ENCODE measurements at places on chromosomes 1 and 21. TPM values are rescaled to one million over a fixed set of nuclear protein-coding genes. Genes with fewer than 3 reads are reported as not detected.

The RORC gene
- not detected for total RNA-seq

The CFHR2 gene
- total RNA-seq: not detected

The KDF1 gene
- 10.0 TPM for total RNA-seq

The GJA9 gene
- total RNA-seq: not detected

The UBL4B gene
- not detected for total RNA-seq

The GOLT1A gene
- total RNA-seq: 1.7 TPM

The DIO1 gene
- total RNA-seq: not detected

The NBPF6 gene
- total RNA-seq: not detected

The PIK3R3 gene
- 6.1 TPM for total RNA-seq

The RHD gene
- not detected for total RNA-seq

The GBP4 gene
- total RNA-seq: 0.35 TPM

The SHE gene
- total RNA-seq: not detected
